Left ventricle myocardium superior (tissue), 1 donor: ENCODE measurements at places on chromosomes 7 and 10. TPM values are rescaled to one million over a fixed set of nuclear protein-coding genes. Genes with fewer than 3 reads are reported as not detected.
A peak's percentile ranks its signal among the peaks of the same experiment; 100 is the strongest.

BLOC1S2 gene
- 18.2 TPM for total RNA-seq

FAM25A gene
- not detected for total RNA-seq

- DNase-seq, result no peak
Observed at GRCh38 chr10:52782554-52782953, 10.0 kb upstream of the MBL2 start.

DNA sequence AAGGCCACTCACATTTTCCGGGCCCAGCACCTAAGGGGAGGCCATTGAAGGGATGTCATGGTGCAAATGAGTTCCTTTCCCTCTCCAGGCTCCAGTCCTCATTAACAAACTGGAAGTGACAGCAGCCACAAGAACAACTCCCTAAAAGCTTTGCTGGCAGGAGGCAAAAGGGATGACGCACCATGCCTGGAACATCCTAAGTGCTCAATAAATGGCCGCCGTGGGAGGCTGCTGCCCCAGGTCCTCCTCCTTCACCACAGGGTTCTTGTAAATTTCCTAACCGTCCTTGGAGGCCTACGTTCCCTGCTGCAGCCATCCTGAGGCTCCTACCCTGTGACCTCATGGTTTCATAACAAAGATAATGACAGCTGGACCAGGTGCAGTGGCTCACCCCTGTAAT, 41.3 kb upstream of the CAMK1D start:
- DNase-seq, result no peak

NUTM2E gene
- total RNA-seq, result 0.10 TPM

GRCh38 chr10:103627111-103627892, 133.8 kb downstream of the NEURL1 start:
- peak; percentile 25 for DNase-seq

ELAPOR2 gene
- total RNA-seq, result 4.3 TPM
